ENCODE measurements at places on chromosomes 5 and 9. TPM values are rescaled to one million over a fixed set of nuclear protein-coding genes. Genes with fewer than 3 reads are reported as not detected.

Gene PPP1R26
- 0.13 TPM for total RNA-seq

Gene PFN3
- total RNA-seq, result not detected

Gene PCDHA2
- total RNA-seq, result not detected

Gene PCDHA5
- total RNA-seq, result not detected

Gene SLCO6A1
- total RNA-seq, result not detected

Gene CNTNAP3B
- not detected for total RNA-seq

Gene SPINK6
- total RNA-seq, result not detected

Gene GABBR2
- total RNA-seq, result not detected

Gene ZNF462
- total RNA-seq, result not detected

Gene WHRN
- 4.2 TPM for total RNA-seq

Gene LHX3
- total RNA-seq, result not detected

Gene RORB
- not detected for total RNA-seq

DNA sequence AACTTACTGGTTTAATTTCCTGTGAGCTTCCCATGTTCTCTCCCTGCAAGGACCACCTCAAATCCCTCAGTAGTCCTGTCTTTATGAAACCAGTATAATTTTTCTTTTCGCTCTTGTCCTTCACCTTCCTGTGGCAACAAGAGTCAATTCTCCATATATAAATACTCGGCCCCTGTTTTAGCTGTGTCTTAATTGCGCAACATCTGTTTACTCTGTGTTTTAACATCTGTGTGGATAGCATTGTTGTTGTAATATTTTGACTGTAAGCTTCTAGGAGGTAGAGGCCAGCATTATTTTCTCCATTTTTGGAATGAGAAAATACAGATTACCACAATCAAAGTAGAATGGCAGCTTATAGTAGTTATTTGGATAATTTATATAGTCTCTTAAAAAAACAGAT, 30.2 kb upstream of the CDKN2B start:
- no peak for DNase-seq

DNA sequence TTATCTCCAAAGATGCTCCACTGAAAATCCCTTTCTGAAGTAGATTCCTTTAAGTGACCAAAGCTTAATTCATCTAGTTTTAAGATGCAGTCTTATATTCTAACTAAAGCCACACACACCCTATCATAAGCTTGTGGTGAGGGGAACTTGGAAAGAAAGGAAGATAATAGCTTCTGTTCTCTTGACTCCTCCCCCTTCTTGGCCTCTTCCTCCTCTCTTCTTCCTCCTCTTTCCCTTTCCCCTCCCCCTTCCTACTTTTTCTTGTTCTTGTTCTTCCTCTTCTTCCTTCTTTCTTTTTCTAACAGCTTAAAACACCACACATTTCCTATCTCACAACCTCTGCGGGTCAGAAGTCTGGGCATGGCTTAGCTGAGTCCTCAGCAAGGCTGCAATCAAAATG, 23.5 kb downstream of the IL7R start:
- DNase-seq, result no peak

DNA sequence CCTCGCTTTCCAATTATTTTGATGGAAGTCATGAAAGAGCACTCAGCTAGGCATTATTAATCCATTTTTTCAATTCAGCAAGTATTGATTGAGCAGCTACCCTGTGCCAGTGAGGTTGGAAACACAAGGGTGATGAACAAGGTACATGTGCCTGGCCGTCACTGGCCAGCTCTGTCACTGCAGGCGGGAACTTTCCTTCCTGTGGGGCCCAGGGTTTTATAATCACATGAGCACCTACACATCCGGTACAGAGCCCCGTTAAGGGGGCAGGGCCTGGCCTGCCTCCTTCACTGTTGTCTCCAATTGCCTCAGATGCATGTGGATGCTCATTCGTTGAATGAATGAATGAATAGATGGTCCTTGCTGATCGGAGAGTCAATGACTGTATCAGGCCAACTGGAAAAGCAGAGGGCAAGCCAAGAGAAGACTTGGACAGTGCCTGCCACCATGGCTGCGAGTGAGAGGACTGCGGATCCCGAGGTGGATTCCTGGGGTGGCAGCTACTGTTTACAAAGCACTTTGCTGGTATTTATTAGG, 55.9 kb upstream of the KCNMB1 start:
- DNase-seq, result no peak

DNA sequence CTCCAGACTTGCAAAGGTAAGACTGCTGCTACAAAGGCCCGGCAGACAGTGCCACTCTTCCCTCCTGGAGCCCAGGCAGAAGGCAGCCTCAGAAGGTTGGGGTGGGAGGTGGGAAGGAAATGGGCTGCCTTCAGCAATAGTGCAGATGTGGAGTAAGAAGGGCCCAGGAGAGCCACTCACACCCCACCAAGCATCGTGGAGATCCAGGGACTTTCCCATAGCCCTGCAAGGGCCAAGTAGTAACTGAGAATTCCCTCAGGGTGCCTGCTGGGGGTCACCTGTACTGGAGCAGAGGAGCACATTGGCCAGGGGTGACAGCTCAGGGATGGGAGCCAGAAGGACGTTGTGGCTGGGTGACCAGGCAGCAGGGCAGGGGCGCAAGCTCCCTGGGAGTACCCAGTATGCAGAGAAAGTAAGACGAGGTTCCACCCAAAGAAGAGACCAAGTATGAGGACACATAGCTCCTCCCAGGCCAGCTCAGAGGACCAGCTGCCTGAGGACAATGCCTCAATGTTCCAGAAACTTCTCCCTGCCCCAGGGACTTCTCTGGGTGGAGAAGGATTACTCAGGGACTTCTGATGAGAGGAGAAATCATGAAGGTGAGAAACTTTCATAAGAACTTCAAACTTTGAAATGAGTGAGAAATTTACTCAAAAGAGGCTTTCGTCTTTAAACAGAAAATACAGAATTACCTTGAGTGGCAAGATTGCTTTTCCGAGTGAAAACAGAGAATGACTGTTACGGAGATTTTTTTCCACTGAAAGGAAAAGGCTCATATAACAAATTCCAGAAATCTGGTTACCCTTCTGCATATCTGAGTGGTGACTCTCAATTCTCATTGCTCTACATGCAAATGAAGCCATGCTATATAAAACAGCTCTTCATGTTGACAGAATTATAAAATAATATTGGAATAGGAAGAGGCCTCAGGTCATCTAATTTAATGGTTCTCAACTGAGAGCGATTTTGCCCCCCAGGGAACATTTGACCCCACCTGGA, 87.9 kb upstream of the TRIO start:
- no peak for DNase-seq

DNA sequence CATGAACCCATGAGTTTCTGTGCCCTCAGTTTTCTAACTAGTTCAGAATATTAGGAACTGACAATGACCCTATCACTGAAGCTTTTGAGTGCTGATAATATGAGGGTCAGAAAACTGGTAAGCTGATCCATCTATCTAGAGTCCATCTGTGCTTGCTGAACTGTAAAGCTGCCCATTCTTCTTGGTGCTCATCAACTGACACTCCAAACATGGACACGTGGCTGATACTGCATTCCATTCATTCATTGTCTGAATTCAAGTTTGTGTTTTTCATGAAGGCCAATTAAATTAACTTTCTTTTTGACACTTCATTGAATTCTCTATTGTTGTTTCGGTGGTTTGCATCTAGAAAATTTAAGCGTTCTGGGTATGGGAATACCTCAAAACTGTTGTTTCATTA, 17.6 kb downstream of the NREP start:
- DNase-seq, result no peak

- DNase-seq, result no peak
These were observed 101.4 kb downstream of the ATG10 start for GRCh38 chr5:82073179-82073578.

- no peak for DNase-seq
These were observed 25.2 kb upstream of the FRMD3 start for GRCh38 chr9:83563360-83563759.

DNA sequence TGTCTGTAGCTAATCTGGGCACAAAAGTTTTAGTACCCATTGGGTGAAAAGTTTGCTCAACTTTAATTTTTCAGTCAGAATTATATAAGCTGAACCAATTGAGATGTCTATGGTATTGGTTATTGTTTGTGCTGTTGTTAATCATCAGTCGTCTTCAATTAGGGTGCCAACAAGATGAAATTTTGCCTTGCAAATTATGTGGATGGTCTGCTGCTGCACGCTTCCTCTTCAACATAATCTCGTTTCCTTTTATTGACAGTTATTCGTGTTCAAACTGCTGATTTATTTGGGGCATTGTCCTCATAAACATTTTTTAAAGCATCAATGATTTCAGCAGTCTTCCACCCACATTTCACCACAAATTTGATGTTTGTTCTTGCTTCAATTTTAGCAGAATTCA, 194.0 kb downstream of the HTR1A start:
- no peak for DNase-seq

- DNase-seq, result no peak
These were observed 400.7 kb downstream of the ZSWIM6 start for GRCh38 chr5:61732796-61733195.

DNA sequence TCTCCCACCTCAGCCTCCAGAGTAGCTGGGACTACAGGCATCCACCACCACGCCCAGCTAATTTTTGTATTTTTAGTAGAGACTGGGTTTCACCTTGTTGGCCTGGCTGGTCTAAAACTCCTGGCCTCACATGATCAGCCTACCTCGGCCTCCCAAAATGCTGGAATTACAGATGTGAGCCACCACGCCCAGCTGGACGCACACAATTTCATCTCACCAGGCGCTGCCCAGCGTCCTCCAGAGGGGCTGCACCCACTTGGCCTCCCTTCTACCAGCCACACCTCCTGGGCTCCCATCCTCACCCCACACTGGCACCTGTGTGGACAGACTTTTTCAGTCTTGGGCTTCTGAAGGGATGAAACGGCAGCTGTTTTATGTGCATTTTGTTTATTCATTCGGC, 3.8 kb upstream of the EXOC3 start:
- no peak for DNase-seq

DNA sequence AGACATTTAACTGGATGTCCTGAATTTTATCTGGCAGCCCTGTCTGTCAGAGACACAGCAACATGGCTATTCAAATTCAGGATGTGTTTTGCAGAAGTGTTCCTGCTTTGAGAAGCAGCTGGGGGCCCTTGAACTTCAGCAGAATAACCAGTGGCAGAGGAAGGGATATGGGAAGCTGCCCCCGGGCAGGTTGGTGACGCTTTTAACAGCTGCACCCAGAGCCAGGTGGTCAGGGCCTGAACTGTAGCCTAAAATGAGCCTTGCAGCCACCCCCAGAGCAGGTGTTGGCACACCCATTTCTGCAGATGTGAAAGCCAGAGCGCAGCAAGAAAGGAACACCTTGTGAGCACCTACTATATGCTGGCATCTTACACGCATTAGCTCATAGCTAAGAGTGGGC, 128.7 kb upstream of the BOD1 start:
- DNase-seq, result no peak

DNA sequence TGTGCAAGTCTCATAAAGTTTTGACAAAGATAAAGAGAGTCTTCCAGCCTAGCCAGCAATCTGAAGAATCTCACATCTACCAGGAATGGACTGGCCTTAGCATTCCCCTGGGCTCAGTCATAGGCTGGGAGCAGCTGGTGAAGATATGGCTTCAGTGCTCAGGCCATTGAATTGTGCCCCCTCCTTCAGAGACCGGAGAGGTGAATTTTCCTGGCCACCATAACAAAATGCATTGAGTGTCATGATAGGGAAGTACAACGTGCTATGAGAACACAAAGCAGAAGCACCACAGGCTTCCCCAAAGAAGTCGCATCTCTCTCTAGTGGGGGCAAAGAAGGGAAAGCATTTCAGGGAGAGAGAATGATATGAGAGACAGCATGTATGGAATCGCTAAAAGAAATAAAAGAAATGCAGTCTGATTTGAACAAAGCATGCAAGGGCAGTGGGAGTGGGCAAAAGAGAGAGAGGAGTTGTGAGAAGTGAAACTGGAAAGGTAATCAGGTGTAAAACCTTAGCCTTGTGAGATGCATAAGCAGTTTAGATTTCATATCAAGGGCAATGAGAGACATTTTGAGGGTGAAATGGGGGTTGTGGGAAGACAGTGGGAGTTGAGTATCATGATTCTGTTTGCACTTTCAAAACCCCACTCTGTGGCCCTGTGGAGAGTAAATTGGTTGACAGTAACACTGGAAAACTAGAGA, 57.1 kb upstream of the NMUR2 start:
- no peak for DNase-seq

DNA sequence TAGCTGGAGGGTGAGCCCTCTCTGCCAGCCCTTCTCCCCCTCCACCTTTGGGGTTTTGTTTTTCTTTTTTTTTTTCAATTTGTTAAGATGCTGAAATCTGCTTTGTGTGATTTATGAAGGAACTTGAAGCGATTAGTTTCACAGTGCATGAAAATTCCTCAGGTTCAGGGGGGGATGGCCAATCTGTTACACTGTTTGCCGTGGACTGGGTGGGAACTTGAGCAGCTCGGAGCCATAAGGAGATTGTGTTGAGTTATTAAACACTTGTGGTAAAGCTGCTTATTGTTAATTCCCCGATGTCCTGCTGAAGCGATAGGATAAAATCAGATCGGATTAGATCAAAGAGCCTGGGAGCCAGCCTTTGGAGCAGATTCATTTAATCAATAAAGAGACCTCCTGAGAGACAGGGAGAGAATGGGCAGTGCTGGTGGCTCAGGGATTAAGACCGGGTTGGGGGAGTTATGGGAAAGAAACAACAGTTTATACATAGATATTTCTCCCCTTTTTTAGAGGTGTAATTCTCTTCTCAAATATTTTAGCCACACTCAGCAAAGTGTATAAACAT, 105.8 kb upstream of the SPATA31D4 start:
- no peak for DNase-seq

- no peak for DNase-seq
These were observed 68.6 kb upstream of the MAP3K1 start for GRCh38 chr5:56746553-56747339.

- DNase-seq, result no peak
These were observed 49.0 kb upstream of the ABL1 start for GRCh38 chr9:130785940-130786508.

DNA sequence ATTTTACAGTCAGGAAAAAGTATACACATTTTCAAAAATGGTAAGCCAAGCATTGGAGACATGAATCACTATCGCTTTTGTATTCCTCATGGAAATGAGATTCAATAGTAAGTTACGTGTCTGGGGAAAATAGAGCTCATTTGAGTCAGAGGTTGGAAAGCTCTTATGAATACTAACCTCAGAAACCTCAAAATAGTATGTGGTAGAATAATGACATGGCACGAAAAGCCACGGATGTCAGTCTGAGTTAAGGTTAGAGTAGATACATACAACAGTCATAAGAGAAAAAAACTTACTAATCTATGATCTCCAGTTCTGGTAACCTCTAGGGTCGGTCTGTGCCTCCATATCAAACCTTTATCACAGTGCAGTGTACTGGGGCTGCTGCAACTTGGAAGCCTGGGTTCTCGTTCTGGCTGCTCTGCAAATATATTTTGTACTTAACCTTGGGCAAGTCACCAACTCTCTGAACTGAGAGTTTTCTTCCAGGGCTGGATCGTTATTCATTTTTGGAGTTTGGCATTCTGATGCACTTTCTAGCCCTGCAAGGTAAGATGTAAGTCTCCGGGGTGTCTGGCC, 31.8 kb downstream of the MAP1B start:
- DNase-seq, result no peak

DNA sequence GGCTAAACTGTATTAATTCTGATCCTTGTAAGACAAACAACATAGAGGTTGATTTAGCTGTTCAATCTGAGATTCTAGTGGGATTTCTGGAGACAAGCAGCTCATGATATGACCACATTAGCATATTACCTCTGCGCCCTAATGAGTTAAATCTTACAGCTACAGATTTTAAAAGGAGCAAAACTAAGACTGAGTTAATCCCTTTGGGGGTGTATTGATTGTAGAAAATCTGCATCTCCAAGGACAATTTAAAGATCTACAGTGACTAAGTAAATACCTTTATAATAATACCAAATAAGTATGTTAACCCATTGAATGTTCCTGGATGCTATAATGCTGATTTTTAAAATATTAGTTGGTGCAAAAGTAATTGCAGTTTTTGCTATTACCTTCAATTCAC, 33.2 kb downstream of the ADAMTSL1 start:
- no peak for DNase-seq

- no peak for DNase-seq
These were observed 44.2 kb downstream of the KIAA1958 start for GRCh38 chr9:112530751-112531205.
